SHP77 (cell line): ENCODE measurements at places on chromosomes 5 and 9.

GRCh38 chr5:150139334-150139733 is 16.3 kb downstream of the PDGFRB start:
- DNase-seq = no peak

DNA sequence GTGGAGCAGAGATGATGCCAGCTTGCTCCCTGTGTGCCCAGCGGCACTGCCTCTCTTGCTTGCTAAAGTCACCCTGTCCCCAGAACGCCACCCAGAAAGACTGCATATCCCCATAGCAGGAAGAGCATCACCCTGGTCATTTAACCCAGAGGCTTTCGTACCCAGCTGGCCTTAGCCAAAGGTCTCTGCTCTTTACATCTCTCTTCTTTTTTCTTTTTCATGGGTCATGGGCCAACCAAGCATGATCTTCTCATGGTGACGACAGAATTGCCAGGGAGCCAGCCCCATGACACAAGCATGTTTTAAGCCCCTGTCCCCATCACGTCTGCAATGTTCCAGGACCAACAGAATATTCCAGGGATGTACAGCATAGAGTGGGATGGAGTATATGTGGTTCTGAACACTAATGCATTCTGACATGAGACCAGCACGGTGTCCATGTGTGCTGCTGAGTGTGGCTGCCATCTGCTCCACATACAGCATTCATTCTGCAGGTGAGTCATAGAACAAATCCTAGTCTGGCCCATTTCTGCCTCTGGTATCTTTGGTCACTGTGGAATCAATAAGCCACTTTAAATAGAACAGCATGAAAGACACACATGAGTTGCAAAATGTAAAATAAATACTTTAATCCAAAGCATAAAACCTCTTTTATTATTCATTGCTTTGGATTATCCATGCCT is 203.0 kb downstream of the MED10 start:
- no peak for DNase-seq

GRCh38 chr5:74382123-74382855 is 258.2 kb downstream of the ENC1 start:
- DNase-seq = no peak

- no peak for DNase-seq
Measured at GRCh38 chr5:10578869-10579268, 15.0 kb downstream of the ANKRD33B start.

GRCh38 chr9:69847491-69847890 is 26.9 kb downstream of the CFAP95 start:
- DNase-seq = no peak

DNA sequence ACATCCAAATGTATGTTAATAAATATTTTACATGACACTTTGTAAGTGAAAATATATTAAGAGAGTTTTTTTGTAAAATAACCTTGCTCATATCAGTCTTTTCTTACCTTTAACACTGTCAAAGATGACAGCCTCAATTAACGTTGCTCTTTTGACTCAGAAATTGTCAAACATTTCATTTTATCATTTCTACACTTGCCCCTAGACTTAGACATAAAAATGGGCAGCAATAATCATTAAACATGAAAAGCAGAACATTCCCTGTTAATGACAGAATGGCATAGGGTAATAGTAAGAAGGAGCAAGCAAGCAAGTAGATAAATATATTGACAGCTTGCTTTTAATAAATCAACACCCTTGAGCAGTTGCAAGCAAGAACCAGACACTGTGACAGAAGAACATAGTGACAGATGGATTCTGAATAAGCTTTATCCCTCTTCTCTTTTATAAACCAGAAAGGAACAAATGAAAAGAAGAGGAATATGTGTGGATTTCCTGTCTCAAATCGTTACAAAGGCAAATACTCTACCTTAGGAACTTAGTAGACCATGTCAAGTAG is 796.0 kb upstream of the CHD1 start:
- DNase-seq = peak; percentile 73

- DNase-seq = no peak
Measured at GRCh38 chr9:3074247-3074646, 230.4 kb upstream of the PUM3 start.

- DNase-seq = no peak
Measured at GRCh38 chr9:6382681-6383080, 30.3 kb upstream of the UHRF2 start.

DNA sequence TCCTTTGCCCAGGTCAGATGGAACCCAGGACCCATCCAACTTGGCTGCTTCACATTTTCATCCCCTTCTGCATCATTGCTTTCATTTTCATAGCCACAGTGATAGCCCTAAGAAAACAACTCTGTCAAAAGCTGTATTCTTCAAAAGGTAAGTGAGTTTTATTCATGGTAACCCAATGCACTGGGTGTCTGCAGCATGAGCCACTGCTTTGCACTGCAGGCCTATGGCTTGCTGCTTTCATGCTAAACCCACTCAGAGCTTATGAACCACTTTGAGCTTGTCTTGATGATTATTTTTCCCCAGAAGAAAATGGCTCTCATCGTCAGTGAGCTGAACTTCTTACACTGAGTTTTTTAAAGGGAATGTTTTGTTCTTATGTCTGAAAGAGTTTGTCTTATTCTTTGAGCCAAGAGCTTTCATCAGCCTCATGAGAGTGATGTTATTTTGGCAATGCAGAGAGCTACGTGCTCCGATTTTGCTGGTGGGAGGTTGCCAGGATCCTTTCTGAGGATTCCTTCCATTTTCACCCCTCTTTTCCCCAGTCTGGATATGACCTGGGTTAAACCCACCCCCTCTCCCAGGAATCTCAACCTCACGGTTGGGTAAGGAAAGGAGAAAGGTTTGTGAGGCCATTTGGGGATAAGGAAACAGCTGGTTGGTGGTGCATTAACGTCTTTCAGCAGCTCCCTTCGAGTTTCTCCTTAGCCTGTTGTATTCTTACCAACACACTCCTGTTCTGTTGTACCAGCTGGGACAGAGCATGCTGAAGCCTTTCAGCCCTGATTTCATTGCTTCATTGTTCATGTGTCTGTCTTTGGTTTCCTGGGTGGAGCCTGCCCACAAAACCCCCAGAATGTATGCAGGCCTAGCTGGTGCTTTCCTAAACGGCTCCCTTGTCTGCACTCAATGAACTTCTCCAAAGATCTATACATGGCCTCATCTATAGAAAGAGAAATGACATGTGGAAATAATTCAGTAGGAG is 47.6 kb downstream of the PDCD1LG2 start:
- DNase-seq = no peak

GRCh38 chr5:135591277-135591676 is 12.5 kb upstream of the CXCL14 start:
- no peak for DNase-seq

- no peak for DNase-seq
Measured at GRCh38 chr9:136610426-136610825, 52.3 kb upstream of the EGFL7 start.

DNA sequence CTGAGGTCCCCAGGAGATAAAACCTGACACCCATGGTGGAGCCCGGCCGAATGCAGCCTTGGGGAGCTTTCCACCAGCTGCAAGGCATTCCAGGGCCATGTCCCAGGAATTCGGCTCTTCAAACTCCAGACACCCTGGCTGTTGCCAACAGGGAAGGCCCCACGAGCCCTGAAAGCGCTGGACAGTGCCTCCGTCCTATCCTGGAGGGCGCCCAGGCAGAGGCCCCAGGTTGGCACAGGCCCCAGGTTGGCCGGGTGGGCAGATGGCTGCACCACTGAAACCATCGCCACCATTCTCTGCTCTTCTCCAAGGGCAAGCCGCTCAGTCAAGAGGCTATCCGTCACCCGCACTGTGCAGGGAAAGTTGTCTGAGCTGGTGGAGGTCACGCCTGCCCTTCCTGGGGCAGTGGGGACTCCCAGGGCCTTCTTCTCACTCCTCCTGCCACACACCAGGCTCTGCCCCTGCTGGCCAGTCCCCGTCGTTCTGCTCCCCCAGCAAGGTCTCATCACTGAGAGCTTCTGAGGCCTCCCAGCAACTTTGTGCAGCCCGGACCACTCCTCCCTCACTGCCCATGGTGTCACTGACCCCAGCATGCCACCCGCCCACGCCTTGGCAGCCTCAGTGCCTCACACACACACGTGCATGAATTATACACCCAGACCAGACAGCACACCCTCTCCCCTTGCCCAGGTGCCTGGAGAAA is 21.2 kb downstream of the SLC6A3 start:
- DNase-seq = no peak

DNA sequence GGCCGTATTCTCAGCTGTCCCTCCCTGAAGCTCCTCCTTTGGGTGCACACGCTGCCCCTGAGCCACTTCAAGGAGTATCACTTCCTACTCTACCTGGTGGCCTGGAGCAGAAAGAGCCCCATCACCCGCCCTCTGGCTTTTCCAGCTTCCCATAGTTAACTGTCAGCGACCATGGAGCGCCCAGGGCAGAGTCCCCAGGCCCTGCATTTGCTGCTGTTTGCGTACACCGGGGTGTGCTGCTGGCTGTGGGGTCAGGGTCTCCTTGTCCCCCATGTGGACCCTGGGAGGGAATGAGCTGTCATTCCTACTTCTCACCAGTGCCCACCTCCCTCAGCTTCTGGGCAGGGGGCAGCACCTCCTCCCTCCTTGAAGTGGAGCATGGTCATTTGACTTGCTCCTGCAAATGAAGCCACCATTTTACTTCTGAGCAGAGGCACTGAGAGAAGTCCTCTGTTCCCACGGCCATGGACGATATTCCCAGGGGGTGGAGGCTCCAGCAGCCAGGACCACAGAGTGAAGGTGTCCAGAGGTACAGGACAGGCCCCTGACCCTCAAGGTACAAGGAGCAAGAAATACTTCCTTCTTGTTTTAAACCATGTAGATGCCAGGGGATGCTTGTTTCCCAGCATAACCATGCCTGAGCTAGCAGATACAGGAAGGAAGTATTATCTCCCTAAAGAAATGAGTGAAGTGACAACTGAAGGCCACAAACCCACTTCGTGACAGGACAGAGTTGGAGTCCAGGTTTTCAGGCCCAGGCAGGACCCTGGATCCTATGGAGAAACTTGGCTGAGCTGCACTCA is 40.6 kb upstream of the COL5A1 start:
- DNase-seq = no peak

GRCh38 chr9:14923701-14924100 is 13.5 kb upstream of the FREM1 start:
- no peak for DNase-seq

- no peak for DNase-seq
Measured at GRCh38 chr9:13896922-13897835, 416.8 kb downstream of the NFIB start.

- no peak for DNase-seq
Measured at GRCh38 chr5:140673187-140673976, at the start of gene DND1. Gene DND1, minus strand, starts transcription at chr5:140673576. Its CDS starts 34 bp downstream, at chr5:140673542.

DNA sequence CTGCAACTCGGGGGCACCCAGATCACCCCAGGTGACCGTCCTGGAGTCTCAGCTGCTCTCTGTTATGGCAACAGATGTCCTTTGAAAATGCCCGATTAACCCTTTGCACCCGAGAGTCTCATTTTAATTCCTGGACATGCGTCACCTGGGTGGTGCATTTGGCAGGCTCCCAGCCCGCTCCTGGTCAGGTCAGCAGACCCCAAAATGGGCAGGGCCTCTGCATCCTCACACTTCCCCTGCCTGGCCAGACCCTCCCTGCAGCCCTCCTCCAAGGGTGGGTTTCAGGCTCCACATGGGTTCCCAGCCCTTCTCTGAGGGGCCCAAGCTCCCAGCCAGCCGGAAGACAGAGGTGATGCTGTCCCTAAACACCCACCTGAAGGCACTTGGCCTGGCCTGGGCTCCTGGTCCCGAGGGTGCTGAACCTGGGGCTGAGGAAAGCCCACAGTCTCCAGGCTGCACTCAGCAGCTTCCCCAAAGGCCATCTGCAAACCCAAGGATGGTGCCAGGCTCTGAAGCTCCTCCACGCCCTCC is 69.4 kb downstream of the PSMB7 start:
- no peak for DNase-seq

GRCh38 chr9:68728731-68729130 is 23.7 kb downstream of the PIP5K1B start:
- no peak for DNase-seq

DNA sequence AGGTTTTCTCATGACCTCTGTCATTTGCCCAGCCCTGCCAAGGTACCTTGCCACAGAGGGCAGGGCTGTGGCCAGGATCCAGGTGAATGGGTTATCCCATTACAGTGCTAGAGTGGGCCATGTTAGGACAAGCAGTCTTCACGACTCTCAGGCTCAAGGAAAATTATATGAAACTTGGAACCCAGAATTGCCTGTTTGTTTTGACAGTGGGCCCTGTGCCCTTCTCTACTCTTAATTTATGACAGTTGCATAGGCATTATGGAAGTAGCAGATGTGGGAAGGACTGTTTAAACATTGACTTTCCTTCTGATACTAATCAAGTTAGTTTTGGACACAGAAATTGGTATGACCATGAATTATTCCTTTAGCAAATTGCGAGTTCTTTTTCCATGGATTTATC is 41.7 kb downstream of the ITGA2 start:
- no peak for DNase-seq

GRCh38 chr5:80403782-80404181 is 4.1 kb upstream of the ZFYVE16 start:
- no peak for DNase-seq

DNA sequence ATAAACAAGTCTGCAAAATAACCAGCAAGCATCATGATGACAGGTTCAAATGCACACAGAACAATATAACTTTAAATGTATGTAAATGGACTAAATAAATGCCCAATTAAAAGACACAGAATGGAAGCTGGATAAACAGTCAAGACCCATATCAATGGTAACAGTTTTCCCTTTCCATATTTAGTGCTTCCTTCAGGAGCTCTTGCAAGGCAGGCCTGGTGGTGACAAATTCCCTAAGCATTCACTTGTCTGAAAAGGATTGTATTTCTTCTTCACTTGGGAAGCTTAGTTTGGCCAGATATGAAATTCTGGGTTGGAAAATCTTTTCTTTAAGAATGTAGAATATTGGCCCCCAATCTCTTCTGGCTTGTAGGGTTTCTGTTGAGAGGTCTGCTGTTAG is 120.2 kb upstream of the RASA1 start:
- no peak for DNase-seq

DNA sequence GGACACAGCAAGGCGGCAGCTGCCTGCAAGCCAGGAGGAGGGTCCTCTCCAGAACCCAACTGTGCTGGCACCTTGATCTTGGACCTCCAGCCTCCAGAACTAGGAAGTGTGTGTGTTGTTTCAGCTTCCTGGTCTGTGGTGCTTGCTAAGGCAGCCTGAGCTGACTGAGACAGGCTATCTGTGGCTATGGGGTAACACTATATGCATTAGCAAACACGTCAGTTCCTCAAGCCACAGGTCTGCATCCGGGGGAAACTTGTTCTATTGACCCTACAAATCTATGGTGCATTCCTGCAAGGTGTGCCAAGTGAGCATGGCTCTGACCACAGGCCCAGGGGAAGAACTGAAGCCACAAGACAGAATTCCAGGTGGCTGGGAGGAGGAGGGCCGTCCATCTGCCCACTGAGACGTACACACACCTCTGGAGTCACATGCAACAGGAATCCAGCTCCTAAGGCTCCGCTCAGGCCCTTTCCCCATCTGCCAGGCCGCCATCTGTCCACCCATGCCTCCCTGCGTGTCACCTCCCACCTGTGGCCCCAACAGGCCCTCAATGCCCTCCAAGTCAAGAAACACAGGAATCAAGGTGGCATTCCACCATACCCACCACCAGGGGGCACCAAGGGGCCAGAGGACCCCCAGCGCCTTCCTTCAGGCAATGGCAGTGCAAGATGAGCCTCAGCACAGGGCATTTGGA is 174.9 kb downstream of the ROR2 start:
- peak; percentile 71 for DNase-seq

GRCh38 chr5:53970475-53970874 is 339.9 kb downstream of the ARL15 start:
- DNase-seq = no peak

- DNase-seq = no peak
Measured at GRCh38 chr9:94010980-94011533, 55.9 kb upstream of the BARX1 start.
